ENCODE measurements at places on chromosomes 4 and X. TPM values are rescaled to one million over a fixed set of nuclear protein-coding genes. Genes with fewer than 3 reads are reported as not detected.

- H3K4me1 ChIP-seq = peaks cover under 1% of the 10 kb centered on the region
- H3K4me3 ChIP-seq = no peak overlapping the region
- no peak for DNase-seq
- no peaks in the 10 kb centered on the region for H3K27me3 ChIP-seq
- H3K36me3 ChIP-seq = no peaks in the 10 kb centered on the region
Observed at GRCh38 chr4:53183754-53184153, 182.1 kb downstream of the SCFD2 start.

Gene CXCL8
- total RNA-seq = 1.3 TPM

Gene SAP30
- total RNA-seq = 101 TPM

DNA sequence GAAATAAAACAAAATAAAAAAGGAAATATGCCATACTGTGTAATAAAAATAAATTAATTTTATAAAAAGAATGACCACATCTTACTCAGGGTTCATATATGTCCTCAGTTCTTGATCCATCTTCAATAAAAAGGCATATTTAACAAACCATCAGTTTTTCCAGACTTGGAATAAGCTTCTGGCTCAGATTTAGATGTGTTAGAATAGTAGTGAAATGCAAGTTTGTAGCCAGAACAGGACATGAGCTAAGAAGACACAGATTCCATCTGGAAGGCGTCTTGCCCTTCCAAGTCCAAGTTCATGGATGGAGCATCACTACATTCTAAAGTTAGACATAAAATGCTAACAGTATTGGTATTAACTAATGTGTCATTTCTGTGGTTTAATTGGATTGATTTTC lies 10.3 kb upstream of the LSM6 start:
- no peaks in the 10 kb centered on the region for H3K27me3 ChIP-seq
- H3K36me3 ChIP-seq = no peaks in the 10 kb centered on the region
- H3K4me1 ChIP-seq = no peaks in the 10 kb centered on the region
- no peak overlapping the region for H3K4me3 ChIP-seq

DNA sequence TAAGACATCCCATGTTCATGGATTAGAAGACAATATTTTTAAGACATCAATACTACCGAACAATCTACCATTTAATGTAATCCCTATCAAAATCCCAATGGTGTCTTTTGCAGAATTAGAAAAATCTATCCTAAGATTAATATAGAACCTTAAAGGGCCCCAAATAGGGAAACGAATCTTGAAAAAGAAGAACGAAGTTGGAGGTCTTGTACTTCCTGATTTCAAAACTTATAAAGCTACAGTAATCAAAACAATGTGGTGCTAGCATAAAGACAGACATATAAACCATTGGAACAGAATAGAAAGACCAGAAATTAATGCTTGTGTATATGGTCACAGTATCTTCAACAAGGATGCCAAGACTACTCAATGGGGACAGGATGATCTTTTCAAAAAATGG lies 42.0 kb downstream of the CENPE start:
- H3K27ac ChIP-seq = no peak overlapping the region
- no peaks in the 10 kb centered on the region for H3K36me3 ChIP-seq
- H3K4me1 ChIP-seq = peaks cover under 1% of the 10 kb centered on the region
- no peak for DNase-seq
- no peak overlapping the region for H3K4me3 ChIP-seq
- no peaks in the 10 kb centered on the region for H3K27me3 ChIP-seq

GRCh38 chrX:14362721-14363120 lies 166.6 kb upstream of the GLRA2 start:
- no peaks in the 10 kb centered on the region for H3K36me3 ChIP-seq
- peak; percentile 44 for DNase-seq
- H3K4me3 ChIP-seq = no peak overlapping the region

- no peak overlapping the region for H3K27ac ChIP-seq
- no peak for DNase-seq
- no peak overlapping the region for H3K4me3 ChIP-seq
- H3K4me1 ChIP-seq = no peaks in the 10 kb centered on the region
- no peaks in the 10 kb centered on the region for H3K27me3 ChIP-seq
Observed at GRCh38 chrX:30997411-30997810, 74.4 kb downstream of the FTHL17 start.

DNA sequence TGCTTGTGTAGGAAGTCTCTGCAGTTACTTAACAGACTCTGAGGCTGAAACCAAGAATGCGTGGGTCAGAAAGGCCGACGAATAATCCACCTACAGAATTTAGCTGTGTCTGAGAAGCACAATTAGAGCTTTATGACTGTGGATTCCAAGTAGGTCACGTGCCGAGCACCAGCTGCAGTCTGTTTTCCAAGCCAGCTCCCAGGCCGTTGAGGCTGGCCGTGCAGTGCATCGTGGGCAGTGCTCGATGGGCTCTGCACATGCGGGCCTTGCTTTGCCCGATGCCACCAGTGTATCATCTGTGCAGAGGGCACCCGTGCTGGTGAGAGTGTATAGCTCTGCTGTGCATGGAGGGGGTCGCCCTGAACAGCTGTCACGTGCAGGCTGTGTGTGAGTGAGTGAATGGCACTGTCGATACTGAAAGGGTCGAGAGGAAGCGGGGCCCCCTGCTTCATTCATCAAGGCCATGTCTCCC lies 67.5 kb upstream of the CLDN34 start:
- H3K4me3 ChIP-seq = no peak overlapping the region
- peak; percentile 92 for DNase-seq

GRCh38 chr4:18932730-18933339 lies 911.3 kb upstream of the LCORL start:
- H3K4me1 ChIP-seq = no peaks in the 10 kb centered on the region
- no peaks in the 10 kb centered on the region for H3K36me3 ChIP-seq
- no peak for DNase-seq
- H3K4me3 ChIP-seq = no peak overlapping the region
- H3K27ac ChIP-seq = no peak overlapping the region
- H3K27me3 ChIP-seq = no peaks in the 10 kb centered on the region

GRCh38 chrX:129360175-129360574 lies 163.1 kb downstream of the SMARCA1 start:
- peak; percentile 34 for DNase-seq
- H3K4me1 ChIP-seq = no peaks in the 10 kb centered on the region
- no peaks in the 10 kb centered on the region for H3K36me3 ChIP-seq
- H3K27ac ChIP-seq = no peak overlapping the region
- no peaks in the 10 kb centered on the region for H3K27me3 ChIP-seq

- DNase-seq = no peak
- H3K4me1 ChIP-seq = no peaks in the 10 kb centered on the region
- H3K4me3 ChIP-seq = no peak overlapping the region
- H3K27ac ChIP-seq = no peak overlapping the region
Observed at GRCh38 chr4:182894681-182895275, 22.4 kb downstream of the DCTD start.

GRCh38 chrX:76279007-76279406 lies 106.1 kb downstream of the PBDC1 start:
- no peaks in the 10 kb centered on the region for H3K4me1 ChIP-seq
- no peak overlapping the region for H3K4me3 ChIP-seq
- no peak overlapping the region for H3K27ac ChIP-seq

Gene ABLIM2
- 0.66 TPM for total RNA-seq

Gene DGKK
- not detected for total RNA-seq

DNA sequence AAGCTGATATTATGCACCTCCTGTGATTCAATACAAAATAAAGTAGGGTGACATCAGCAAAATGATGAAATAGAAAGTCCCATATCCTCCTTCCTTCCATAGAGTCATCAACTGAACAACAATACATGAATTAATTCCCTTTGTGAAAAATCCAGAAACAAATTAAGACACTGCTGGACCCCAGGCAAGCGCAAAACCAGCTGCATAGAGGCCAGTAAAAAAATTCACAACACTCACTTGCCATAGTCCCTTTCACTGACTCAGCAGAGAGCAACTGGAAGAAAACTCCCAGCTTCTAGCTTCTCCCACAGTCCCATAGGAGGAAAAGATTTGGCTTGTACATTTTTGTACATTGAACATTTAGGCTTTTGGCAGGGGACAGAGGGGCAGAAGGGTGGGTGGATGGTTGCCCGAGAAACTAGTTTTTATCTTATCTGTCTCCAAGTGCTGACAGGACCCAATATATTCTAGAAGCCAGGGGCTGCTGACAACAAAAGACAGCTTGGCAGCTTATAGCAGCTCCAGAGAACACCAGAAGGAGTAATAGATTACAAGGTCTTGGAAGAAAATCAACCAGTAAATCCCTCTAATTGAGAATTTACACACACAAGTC lies 124.6 kb downstream of the NDST3 start:
- no peak overlapping the region for H3K27ac ChIP-seq
- peak; percentile 13 for DNase-seq
- no peaks in the 10 kb centered on the region for H3K27me3 ChIP-seq
- no peak overlapping the region for H3K4me3 ChIP-seq
- H3K36me3 ChIP-seq = no peaks in the 10 kb centered on the region

Gene STK32B
- 0.50 TPM for total RNA-seq

GRCh38 chrX:57528670-57529255 lies 63.0 kb upstream of the ZXDB start:
- H3K27me3 ChIP-seq = no peaks in the 10 kb centered on the region
- no peak for DNase-seq
- no peak overlapping the region for H3K4me3 ChIP-seq
- H3K36me3 ChIP-seq = no peaks in the 10 kb centered on the region

GRCh38 chr4:8282742-8283141 lies 13.2 kb downstream of the HTRA3 start:
- H3K4me1 ChIP-seq = peaks cover 10% of the 10 kb centered on the region
- H3K27me3 ChIP-seq = no peaks in the 10 kb centered on the region
- H3K4me3 ChIP-seq = no peak overlapping the region
- H3K27ac ChIP-seq = no peak overlapping the region
- no peak for DNase-seq

Gene CITED1
- total RNA-seq = 0.17 TPM

DNA sequence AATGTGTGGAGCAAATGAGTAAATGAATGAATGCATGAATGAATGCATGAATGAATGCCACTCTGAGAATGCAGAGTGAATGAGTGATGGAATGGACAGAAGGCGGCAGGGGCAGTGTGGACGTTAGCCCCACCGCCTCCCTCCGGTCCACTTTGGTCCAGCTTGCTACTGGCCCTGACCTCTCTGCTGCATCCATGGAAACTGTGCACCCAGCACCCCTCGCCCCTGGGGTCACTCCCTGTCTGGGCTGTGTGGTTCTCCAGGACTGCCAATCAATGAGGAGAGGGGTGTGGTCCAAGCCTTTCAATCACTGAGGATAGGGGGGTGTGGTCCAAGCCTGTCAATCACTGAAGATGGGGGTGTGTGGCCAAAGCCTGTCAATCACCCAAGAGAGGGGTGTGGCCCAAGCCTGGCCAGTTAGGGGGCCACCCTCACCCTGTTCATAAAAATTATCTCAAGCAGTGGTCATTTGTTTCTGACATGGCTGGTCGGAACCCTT lies 39.2 kb upstream of the ASMTL start:
- DNase-seq = no peak
- no peaks in the 10 kb centered on the region for H3K4me1 ChIP-seq
- no peaks in the 10 kb centered on the region for H3K27me3 ChIP-seq
- H3K27ac ChIP-seq = no peak overlapping the region

DNA sequence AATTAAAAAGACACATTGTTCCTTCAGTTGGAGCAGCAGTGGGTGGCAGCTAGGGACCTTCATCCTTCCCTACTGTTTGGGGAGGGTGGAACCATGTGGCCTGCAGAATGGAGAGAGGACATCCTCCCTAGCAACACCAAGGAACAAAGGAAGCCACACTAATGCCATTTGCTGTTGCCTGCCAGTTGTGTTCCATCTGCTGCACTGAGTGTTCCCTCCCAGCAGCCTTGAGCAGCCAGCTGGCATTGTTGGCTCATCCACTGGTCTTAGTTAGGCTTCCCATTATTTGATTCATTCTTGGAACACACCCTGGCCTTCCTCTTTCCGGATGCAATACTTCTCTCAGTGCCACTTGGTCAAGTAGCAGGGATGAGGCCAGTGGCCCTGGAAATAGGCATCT lies 25.0 kb upstream of the HMGB3 start:
- no peaks in the 10 kb centered on the region for H3K36me3 ChIP-seq
- no peak for DNase-seq
- no peak overlapping the region for H3K4me3 ChIP-seq
- no peaks in the 10 kb centered on the region for H3K27me3 ChIP-seq

GRCh38 chr4:59979061-59979460 lies 1221.1 kb upstream of the ADGRL3 start:
- no peak overlapping the region for H3K27ac ChIP-seq
- no peak overlapping the region for H3K4me3 ChIP-seq
- no peaks in the 10 kb centered on the region for H3K27me3 ChIP-seq
- H3K36me3 ChIP-seq = no peaks in the 10 kb centered on the region

DNA sequence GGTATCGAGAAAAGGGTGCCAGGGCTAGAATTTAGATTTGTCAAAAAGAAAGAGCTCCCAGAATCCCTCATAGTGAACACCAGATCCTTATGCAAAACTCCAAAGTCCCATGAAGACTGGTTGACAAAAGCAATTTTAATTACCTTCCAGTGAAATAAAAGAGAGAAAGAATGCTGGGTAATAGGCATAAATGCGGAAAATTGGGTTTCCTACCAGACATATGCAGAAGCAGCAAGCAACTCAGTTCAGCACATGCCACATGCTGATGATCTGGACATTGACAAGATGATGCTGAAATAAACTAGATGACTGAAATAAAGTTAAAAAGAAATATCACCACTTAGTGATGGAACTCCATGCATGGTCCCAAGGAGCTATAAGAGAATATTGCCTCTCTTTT lies 83.9 kb downstream of the KCNIP4 start:
- no peak overlapping the region for H3K4me3 ChIP-seq
- DNase-seq = no peak
- H3K27me3 ChIP-seq = no peaks in the 10 kb centered on the region
- no peaks in the 10 kb centered on the region for H3K36me3 ChIP-seq
- no peak overlapping the region for H3K27ac ChIP-seq

Gene TKTL2
- not detected for total RNA-seq

- H3K27ac ChIP-seq = no peak overlapping the region
- H3K4me1 ChIP-seq = no peaks in the 10 kb centered on the region
- no peaks in the 10 kb centered on the region for H3K27me3 ChIP-seq
- no peak overlapping the region for H3K4me3 ChIP-seq
- DNase-seq = no peak
- H3K36me3 ChIP-seq = no peaks in the 10 kb centered on the region
Observed at GRCh38 chr4:130855533-130855932, 1759.6 kb downstream of the C4orf33 start.

Gene BMX
- not detected for total RNA-seq

GRCh38 chrX:24149351-24150050 lies at the start of gene ZFX:
Gene ZFX (plus strand): TSS chrX:24149729. CDS start chrX:24172743, 23,014 bp downstream.
- peak within 1 kb of the TSS; percentile 92 for H3K4me3 ChIP-seq
- H3K4me1 ChIP-seq = peaks cover 4% of the 10 kb centered on the region
- peak; percentile 76 for DNase-seq
- H3K36me3 ChIP-seq = no peaks in the 10 kb centered on the region

GRCh38 chr4:59712470-59712869 lies 1487.7 kb upstream of the ADGRL3 start:
- H3K27ac ChIP-seq = no peak overlapping the region
- no peaks in the 10 kb centered on the region for H3K27me3 ChIP-seq
- H3K4me1 ChIP-seq = no peaks in the 10 kb centered on the region
- H3K36me3 ChIP-seq = no peaks in the 10 kb centered on the region

- H3K27ac ChIP-seq = no peak overlapping the region
- DNase-seq = no peak
- H3K4me1 ChIP-seq = no peaks in the 10 kb centered on the region
- H3K36me3 ChIP-seq = no peaks in the 10 kb centered on the region
- H3K4me3 ChIP-seq = no peak overlapping the region
- H3K27me3 ChIP-seq = no peaks in the 10 kb centered on the region
Observed at GRCh38 chrX:65745992-65746391, 78.5 kb downstream of the MSN start.

GRCh38 chr4:113278324-113278934 lies 229.0 kb downstream of the ANK2 start:
- H3K27me3 ChIP-seq = no peaks in the 10 kb centered on the region
- no peaks in the 10 kb centered on the region for H3K4me1 ChIP-seq
- no peak overlapping the region for H3K27ac ChIP-seq

Gene CLNK
- not detected for total RNA-seq
